Activated naive CD4-positive, alpha-beta T cell treated with anti-CD3 and anti-CD28 coated beads, Interleukin-2, amount 50 U/mL, for 72 hours (primary cell): ENCODE measurements at places on chromosomes 5 and 9.

GRCh38 chr5:176837707-176838115, 27.4 kb downstream of the UNC5A start:
- peak; percentile 83 for DNase-seq

DNA sequence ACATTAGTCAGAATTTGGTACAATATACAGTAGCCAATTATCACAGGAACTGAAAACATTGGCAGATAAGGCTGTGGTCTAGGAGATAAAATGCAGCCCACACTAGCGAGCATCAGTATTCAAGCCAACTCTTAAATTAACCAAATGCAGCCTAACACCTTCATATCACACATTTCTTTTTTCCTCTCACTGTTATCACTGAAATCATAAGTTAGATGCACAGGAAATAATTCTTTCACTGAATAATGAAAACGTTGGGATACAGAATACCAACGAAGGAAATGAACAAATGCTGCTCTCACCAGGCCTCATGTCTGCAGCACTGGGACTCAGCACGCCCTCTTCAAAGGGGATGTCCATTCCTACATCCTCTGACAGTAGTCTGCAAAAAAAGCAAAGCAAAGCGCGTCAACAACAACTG, 109.1 kb upstream of the PCA3 start:
- no peak for DNase-seq

DNA sequence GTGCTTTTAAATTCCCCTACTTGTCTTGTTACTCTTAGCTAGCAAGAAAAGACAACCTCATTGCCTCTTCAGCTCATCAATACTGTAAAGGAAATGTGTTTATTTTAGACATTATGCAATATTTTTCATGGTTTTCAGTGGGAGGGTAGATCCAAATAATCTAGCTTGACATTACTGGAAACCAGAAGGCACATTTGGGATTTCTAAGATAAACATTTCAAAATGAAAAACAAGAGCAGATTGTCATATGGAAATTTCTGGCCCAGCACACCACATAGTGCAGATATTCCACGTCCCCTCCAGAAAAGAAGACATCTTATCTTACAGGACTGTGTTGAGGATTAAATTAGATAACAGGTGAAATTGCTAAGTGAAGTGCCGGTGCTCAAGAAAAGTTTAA, 296.9 kb downstream of the MSX2 start:
- DNase-seq = no peak

- no peak for DNase-seq
Observed at GRCh38 chr9:101029315-101030085, 973 bp downstream of the PLPPR1 start.

DNA sequence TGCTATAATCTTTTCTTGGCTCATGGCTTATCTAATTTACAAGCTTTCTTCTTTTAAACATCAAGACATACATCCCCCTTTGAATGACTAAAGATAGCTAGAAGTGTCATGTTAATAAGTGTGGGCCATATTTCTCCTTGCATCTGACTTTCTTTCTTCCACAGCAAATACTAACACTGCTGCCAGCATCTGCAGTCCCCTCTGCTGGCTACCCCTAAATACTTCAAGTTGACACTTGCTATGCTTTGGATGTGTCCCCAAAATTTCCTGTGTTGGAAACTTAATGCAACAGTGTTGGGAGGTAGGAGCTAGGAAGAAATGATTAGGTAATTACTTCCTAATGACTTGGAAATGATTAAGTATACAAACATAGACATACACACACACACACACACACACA, 459.0 kb upstream of the ST8SIA4 start:
- no peak for DNase-seq

- DNase-seq = no peak
Observed at GRCh38 chr5:31701642-31702299, 62.8 kb downstream of the PDZD2 start.

- DNase-seq = no peak
Observed at GRCh38 chr9:121914604-121915303, 178.4 kb downstream of the TTLL11 start.

DNA sequence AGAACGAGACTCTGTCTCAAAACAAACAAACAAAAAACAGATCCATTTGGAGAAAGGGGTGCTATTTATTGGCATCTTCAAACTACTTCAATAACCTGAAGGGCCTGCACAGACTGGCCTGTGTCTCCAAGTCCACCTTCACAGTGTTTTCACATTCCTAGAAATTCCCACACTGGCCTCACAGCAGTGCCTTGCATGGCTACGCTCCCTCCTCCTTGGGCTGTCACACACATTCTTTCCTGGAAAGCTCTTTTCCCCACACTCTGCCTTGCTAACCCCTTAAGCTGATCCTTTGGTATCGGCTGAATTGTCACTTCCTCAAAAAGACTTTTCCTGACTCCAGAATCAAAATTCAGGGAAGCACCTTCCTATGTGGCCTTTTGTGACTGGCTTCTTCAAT, 19.8 kb downstream of the FAM151B start:
- no peak for DNase-seq

- DNase-seq = no peak
Observed at GRCh38 chr5:7878381-7878873, 9.5 kb downstream of the MTRR start.

DNA sequence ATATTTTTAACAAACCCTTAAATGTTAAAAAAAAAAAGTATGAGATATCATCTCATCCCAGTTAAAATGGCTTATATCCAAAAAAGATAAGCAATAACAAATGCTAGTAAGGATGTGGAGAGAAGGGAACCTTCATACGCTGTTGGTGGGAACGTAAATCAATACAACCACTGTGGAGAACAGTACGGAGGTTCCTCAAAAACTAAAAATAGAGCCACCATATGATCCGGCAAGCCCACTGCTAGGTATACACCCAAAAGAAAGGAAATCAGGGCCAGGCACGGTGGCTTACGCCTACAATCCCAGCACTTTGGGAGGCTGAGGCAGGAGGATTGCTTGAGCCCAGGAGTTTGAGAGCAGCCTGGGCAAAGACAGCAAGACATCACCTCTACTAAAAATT, 3.0 kb downstream of the MTMR12 start:
- no peak for DNase-seq

DNA sequence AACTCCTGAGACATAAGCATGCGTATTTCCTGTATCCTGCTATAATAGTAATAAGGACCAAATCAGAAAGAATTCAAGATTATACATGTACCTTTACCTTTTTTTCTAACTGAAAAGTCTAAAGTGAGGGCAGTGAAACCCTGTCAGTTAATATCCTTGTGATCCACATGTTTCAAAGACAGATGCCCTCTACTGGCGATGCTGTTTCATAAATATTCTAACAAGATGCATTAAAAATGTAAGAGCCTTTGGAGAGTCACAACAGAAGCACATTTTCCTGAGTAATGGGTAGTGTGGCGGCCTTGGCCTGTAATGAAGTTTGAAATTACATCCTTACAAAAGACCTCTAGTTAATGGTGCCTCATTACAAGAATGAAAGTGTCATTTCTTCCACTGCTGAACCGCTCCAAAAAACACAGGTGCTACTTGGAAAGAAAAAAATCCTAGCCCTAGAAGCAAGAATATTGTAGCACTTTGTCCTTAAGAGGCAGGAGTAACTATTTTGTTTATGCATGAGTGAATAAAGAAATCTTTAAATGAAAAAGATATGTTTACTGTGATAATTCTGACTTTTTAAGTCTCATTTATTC, 232.6 kb downstream of the EPB41L4A start:
- no peak for DNase-seq

DNA sequence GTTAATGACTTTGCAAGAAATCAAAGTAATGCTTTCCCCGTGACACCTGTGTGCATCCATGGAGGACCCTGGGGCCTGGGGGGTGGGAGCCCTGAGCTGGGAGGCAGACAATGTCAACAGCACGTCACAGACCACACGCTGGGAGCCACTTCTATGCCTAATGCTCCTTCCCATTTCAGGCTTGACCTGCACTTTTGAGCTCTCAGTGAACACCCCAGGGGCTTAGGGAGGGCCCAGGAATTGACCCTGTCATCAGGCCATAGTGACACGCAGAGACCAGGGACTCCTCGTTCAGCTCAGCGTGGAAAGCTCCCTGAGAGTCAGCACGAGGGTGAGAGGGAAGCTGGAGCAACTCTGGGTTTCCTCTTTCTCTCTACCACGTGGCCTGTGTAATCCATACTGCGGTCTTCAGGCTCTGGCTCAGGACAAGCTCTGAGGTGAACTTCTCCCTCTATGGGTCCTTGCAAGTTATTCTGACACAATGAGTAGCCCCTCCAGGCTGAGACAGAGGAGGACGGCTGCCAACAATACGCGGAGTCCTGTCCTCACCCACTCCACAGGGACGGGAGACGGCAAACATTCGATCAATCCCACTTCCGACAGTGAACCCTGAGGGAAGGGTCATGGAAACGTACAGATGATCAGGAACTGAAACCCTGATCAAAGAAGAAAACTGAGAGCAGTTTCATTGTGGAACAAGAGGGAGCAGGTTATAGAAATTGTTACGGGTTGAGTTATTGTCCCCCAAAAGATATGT, 130.8 kb upstream of the IRX4 start:
- no peak for DNase-seq

DNA sequence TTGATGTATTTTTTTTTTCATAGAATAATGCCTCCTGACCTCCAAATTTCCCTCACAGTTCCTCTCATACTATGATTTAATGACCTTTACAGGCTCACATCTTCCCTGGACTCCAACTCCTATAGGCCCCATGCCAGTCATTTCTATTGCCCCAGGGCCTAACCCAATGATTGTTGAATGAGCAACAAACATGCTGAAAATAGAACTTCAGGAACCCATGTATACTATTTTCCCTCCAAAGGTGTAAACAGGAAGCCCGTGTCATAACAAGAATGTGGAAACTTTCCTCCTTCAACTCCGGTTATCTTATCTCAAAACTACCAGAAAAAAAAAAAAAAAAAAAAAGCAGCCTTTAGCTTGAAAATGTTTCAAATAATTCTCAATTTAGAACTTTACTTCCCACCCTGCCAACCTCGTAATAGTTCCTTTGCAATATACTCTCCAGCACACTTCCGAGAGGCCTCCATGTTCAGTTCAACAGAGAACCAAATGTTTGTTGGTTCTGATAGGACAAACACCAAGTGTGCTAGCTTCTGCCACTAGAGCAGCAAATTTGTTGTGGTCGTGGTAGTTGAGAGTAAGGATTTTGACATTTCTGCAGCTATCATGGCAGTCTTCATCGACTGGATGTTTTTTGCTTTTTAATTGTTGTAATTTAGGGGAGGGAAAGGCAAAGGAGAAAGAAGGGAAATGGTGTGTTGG, 25.8 kb downstream of the TRPM6 start:
- DNase-seq = no peak

GRCh38 chr5:116880150-116880549, 305.5 kb upstream of the SEMA6A start:
- no peak for DNase-seq
